ENCODE measurements at places on chromosomes 2 and 18. TPM values are rescaled to one million over a fixed set of nuclear protein-coding genes. Genes with fewer than 3 reads are reported as not detected.

The MZT2A gene
- 28.8 TPM for total RNA-seq

The LINC00305 gene
- not detected for total RNA-seq

The CREB1 gene
- 99.1 TPM for total RNA-seq

The PHLPP1 gene
- 23.5 TPM for total RNA-seq
